Pons (tissue), 1 donor: ENCODE measurements at places on chromosomes 5 and 9.

DNA sequence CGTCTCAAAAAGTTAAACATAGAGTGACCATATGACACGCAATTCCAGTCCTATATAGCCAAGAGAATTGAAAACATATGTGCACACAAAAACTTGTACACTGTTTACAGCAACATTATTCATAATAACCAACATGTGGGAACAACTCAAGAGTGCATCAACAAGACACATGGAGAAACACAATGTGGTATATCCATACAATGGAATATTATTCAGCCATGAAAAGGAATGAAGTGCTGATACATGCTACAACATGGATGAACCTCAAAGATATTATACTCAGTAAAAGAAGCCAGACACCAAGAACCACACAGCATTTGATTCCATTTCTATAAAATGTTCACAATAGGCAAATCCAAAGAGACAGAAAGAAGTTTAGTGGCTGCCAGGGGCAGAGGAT lies 317.0 kb downstream of the NSG2 start:
- DNase-seq = no peak

- no peak for DNase-seq
These were observed 57.2 kb downstream of the MEF2C start for GRCh38 chr5:88825584-88826315.

GRCh38 chr5:153122403-153122802 lies 368.1 kb upstream of the GRIA1 start:
- no peak for DNase-seq

DNA sequence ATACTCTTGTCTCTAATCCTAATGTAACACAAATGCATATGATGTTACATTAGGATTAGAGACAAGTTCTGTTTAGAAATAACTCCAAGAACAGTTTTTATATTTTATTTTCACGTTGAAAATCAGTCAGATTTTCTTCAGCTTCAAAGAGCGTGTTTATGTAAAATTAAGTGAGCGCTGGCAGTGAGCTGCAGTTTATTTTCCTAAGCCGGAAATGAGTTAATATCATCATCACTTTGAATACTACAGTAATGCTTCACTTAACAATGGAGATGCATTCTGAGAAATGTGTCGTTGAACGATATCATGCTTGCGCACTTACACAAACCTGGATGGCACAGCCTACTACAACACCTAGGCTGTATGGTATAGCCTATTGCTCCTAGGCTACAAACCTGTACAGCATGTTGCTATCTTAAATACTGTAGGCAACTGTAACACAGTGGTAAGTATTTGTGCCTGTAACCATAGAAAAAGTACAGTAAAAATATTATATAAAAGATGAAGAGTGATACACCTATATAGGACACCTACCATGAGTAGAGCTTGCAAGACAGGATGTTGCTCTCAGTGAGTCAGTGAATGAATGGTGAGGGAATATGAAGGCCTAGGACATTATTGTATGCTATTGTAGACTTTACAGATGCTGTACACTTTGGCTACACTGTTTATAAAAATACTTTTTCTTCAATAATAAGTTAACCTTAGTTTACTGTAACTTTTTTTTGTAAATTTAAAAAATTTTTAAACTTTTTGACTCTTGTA lies 65.9 kb upstream of the C5orf46 start:
- no peak for DNase-seq

DNA sequence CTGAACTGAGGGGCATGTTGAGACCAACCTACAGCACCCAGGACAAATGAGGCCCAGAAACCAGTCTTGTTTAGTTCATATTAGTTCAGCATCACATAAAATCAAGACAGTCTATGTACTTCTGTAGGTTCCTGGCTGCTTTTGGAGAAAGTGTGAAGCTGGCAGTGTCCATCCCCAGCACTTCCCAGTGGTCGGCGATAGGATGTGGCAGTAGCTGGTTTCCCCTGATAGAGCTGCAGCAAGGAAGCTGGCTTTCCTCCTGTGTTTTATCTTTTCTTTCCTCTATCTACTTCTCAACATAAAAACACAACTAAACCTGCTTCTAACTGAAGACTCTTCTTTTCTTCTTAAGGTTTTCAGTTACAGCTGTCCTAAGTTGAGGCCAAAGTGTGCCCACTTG lies 43.0 kb upstream of the SLC46A2 start:
- DNase-seq = no peak

- DNase-seq = no peak
These were observed 1.3 kb upstream of the CACNA1B start for GRCh38 chr9:137876269-137876668.

GRCh38 chr5:11130131-11130530 lies 369.1 kb upstream of the DAP start:
- DNase-seq = no peak

- no peak for DNase-seq
These were observed 237.7 kb upstream of the RASA1 start for GRCh38 chr5:87029951-87030350.

DNA sequence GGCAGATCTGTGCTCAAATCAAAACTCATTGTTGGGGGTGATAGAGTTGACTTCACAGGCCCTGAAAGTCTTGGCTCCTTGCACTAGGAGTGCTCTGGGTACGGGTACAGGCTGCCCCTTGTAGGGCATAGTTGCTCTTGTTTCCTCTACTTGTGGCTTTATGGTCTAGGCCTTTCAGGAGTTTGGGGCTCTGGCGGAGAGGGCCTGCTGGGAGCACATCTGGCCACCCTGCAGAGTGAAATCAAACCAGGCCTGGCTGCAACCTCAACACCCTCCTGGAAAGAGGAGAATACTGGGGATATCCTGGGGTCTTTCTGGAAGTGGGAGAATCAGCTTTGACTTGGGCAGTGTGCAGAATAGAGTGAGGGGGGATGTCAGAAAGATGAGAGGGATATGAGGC lies 1.5 kb downstream of the TGFBI start:
- no peak for DNase-seq

DNA sequence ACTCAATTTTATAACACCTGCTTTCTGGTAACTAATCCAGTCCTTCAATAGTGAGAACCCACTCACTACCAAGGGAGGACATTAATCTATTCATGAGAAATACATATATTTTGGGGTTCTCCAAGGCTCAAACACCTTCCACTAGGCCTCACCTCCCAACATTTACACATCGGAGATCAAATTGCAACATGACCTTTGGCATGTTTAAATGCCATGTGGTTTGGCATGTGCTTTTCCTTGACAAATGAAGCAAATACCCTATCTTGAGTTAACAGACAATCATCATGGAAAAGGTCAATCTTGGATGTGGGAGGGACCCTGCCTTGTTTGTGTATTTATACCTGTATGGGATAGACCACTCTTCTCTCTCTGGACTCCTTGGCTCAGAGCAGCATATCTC lies 21.9 kb upstream of the SPINK14 start:
- no peak for DNase-seq
